Stimulated activated naive CD4-positive, alpha-beta T cell (primary cell): ENCODE measurements at places on chromosomes 7 and 10.
A peak's percentile ranks its signal among the peaks of the same experiment; 100 is the strongest.

DNA sequence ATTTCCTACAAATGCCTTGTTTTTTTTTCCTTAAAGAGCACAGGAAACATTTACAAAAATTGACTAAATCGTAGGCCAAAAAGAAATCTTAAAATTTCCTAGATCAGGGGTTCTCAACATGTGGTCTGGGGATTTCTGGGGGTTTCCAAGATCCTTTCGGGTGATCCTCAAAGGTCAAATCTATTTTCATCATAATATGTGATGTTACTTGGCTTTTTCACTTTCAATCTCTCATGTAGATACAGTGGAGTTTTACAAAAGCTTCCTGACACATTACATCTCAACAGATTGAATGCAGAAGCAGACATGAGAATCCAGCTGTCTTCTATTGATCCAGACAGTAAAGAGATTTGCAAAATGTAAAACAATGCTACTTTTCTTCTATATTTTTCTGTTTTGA lies 497.3 kb downstream of the INHBA start:
- no peak for DNase-seq

DNA sequence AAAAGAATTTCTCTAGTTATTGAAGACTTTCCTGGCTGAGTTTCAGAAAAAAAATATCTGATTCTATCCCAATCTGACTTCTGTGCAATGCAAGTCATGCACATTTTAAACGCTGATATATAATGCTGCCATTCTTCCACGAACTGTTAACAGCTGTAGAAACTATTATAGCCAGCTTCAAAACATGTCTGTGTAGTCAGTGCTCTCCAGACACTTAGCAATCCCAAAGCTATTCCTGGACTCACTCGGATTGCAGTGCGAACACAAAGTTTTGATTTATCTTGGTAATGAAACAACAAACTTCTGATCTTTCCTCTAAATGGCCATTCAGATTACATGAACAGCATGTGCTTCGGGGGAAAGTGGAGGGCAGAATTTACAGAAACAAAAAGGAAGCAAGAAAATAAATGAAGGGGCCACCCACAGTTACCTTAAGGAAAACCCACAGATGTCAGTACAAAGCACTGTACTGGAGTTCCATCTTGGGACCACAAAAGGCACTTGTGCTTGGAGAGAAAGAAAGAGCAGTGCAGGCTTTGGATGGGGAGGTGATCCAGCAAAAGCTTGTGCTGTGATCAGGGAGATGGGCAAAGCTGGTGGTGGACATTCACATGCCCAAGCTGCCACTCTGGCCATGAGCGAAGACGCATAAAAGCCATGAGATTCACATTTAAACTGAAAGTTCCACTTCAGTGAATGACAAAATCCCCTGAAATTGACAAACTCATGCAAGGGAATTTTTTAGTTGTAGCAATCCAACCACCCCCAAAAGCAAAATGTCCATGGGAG lies 32.1 kb upstream of the ADO start:
- DNase-seq = no peak

GRCh38 chr7:134855442-134855841 lies 76.0 kb downstream of the CALD1 start:
- DNase-seq = no peak

DNA sequence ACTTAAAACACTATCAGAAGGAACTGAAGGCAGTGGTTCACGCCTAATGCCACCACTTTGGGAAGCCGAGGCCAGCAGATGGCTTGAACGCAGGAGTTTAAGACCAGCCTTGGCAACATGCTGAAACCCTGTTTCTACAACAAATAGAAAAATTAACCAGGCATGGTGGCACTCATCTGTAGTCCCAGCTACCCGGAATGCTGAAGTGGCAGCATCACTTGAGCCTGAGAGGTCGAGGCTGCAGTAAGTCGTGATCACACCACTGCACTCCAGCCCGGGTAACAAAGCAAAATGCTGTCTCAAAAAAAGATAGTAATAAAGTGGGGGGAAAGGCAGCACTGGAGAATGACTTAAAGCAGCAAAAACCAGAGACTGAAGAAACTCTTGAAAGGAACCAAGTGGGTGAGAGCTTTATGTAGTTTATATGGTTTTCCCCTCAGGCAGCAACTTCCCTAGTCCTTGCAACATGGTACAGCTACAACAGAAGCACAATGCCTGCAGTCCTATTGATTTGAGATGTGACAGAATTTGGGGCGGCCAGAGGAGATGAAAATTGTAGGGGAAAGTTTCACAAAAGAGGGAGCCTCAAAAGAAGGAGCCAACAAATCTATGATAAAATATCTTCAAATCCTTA lies 38.1 kb downstream of the GDI2 start:
- no peak for DNase-seq

DNA sequence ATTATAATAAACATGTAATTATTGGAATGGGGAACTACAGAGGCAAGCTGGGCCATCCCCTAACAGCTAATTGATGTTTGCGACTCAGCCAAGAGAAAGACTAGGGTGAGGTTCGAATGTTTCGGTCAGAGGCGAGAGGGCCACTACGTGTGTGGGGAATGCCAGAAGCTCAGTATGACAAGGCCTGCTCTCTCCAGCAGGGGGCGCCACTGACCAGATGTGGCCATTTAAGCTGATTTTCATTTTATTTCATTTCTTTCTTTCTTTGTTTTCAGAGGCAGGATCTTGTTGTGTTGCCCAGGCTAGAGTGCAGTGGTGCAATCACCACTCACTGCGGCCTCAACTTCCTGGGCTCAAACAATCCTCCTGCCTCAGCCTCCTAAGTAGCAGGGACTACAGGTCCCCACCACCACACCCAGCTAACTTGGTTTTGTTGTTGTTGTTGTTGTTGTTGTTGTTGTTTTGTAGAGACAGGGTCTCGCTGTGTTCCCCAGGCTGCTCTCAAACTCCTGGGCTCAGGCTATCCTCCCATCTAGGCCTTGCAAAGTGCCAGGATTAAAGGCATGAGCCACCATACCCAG lies 38.1 kb downstream of the TMEM130 start:
- DNase-seq = no peak

DNA sequence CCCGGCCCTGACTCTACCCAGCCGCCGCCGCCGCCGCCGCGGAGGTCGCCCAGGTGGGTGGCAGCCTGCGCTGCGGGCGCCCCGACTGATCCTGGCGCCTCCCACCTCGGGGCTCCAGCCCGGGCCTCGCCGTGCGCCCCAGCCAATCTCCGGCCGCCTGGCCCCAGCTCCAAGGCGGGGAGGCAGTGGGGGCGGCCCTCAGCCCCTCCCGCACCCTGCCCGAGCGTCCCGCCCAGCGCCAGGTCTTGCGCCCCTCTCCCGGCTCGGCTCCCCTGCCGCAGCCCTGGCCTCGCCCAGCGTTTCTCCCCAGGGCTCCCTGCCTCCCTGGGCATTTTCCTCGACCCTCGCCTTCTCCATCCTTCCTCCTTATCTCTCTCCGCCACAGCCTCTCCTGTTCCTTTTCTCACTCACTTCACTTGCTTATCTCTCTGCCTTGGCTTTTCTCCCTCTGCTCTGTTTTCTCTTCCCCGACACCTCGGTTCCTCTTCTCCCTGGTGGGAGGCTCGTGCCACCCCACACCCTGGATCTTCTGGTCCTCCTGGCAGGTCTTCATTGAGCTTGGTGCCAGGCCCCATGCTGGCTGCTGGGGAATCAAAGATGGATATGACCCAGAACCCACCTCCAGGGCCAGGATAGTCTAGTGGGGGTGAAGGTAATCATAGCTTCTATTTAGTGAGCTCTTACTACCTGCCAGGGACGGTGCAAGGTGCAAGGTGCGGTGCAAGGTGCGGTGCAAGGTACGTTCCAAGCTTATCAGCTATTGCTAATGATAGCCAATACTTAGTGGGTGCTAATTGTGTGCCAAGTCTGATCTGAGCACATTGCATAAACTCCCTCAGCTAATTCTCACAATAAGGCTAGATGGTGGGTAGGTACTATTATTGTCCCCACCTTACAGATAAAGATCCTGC lies at the start of gene SFRP5:
TSS of gene SFRP5 (minus strand) at position 87 of the 911 bp plus-strand sequence. CDS start 166 bp downstream, outside the sequence.
- no peak for DNase-seq

DNA sequence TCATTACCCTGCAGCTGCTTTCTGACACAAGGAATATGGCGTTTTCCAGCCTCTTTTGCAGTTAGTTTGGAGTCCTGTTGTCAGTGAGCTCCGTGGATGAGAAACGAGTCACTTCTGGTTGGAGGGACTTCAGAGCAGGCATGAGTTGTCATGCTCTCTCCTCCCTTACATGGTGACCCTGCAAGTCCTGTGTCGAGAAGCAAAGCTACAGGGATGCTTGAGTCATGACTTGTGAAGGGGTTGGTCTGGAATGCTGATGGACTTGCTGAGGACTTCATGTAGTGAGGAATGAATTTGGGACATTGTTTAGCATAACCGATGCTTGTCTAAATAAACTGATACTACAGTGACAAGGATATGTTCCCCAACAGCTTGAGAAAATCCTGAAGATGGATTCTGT lies 108.8 kb downstream of the ADCYAP1R1 start:
- DNase-seq = no peak

- DNase-seq = no peak
These were observed 75.5 kb upstream of the CAPZA2 start for GRCh38 chr7:116786791-116787443.

- DNase-seq = no peak
These were observed 157.2 kb upstream of the KAT6B start for GRCh38 chr10:74669210-74669609.

DNA sequence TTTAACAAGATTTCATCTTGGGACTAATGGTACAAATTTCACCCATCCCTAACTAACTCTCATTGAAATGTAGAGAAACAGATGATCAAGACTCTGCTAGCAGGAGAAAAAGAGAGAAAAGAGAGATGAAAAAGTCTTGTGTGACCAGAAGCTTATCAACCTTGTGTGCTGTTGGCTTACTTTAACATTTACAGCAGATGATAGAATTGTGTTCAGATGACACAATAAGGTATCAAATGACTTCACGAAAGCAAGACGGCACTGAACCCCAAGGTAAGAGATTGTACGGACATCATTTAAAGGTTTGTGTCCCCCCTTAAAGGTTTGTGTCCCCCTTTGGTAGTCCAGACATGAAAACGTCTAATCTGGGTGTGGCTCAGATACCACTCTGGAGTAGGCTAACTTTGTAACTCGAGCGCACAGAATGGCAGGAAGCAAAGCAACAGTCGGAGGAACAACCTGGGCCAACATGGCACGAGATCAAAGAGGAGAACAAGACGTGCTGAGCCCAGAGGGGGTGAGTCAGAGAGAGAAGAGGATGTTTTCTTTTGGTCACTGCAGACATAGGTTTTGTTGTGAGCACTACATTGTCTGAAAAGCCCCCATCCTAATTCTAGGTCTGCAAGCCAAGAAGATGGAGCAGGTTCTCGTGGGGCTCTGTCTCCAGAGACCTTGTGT lies 10.4 kb upstream of the LMBR1 start:
- DNase-seq = peak; percentile 3

- DNase-seq = no peak
These were observed 31.5 kb downstream of the SHTN1 start for GRCh38 chr10:116973371-116973905.

- no peak for DNase-seq
These were observed 349.7 kb downstream of the KIF20B start for GRCh38 chr10:90051053-90051452.

DNA sequence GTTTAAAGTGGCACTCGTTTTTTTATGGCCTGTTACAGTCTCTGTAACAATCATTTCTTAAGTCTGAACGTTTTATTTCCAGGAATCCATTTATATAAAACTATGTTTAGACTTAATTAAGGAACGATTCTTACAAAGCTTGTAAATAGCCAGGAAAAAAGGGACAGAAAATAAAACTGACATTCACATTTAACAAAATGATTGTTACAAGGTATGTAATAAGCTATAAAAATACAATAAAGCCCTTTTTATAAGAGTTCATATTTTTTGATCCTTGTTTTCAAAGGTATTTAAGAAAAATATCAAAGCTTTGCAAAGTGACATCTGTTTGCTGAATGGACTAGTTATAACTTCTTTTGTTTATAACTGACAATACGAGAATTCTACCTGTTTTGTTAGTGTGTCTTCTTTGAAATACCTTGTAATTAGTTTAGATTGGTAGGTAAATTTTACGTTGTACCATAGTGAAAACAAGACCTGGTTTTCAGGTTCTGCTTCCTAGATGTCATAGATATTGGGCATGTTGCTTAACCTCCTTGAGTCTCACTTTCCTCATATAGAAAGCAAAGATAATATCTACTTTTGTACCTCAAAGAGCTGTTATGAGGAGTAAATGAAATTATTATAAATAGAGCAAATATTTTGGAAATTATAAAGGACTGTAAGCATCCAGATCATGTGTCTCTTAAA lies 25.8 kb downstream of the BTRC start:
- no peak for DNase-seq

DNA sequence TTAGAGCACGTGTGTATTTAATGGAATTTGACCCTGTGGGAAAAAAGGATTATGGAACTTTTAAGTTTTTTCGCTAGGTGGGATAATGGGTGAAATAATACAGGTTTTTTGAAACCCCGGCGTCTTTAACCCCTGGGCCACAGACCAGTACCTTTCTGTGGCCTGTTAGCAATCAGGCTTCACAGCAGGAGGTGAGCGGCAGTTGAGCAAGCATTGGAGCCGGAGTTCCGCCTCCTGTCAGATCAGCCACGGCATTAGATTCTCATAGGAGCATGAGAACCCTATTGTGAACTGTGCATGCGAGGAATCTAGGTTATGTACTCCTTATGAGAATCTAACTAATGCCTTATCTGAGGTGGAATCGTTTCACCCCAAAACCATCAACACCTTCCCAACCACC lies 28.6 kb downstream of the WAC start:
- DNase-seq = no peak

GRCh38 chr10:17144032-17144431 lies 14.4 kb upstream of the CUBN start:
- DNase-seq = no peak

GRCh38 chr7:17487343-17487742 lies 188.9 kb downstream of the AHR start:
- no peak for DNase-seq

DNA sequence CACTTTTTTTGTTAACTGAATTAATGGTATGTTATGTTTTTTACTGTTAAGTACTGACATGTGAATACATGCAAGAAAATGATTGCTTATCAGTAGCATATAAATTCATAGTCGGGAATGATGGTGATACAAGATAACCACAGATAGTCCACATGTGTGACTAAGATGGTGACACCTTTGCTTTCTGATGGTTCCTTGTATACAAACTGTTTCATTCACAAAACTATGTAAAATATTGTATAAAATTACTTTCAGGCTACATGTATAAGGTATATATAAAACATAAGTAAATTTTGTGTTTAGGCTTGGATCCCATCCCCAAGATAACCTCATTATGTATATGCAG lies 10.0 kb downstream of the CISD1 start:
- no peak for DNase-seq

DNA sequence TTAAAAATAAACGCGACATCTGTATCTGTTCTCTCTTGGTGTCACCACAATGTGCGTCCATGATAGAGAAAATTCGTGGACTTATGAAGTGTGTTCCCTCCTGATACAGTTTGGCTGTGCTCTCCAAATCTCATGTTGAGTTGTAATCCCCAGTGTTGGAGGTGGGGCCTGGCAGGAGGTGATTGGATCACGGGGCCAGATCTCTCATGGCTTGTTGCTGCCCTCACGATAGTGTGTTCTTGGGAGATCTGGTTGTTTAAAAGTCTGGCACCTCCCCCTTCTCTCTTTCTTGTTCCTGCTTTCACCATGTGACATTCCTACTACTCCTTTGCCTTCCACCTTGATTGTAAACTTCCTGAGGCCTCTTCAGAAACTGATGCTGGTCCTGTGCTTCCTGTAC lies 229.4 kb upstream of the MYO3A start:
- no peak for DNase-seq

GRCh38 chr7:48305661-48306060 lies 134.4 kb downstream of the ABCA13 start:
- DNase-seq = no peak

GRCh38 chr7:145224775-145225174 lies 388.9 kb upstream of the TPK1 start:
- no peak for DNase-seq
